ENCODE measurements at places on chromosomes 6 and 20.
A peak's percentile ranks its signal among the peaks of the same experiment; 100 is the strongest.

GRCh38 chr6:14656649-14657048 lies 539.1 kb downstream of the CD83 start:
- DNase-seq, result peak; percentile 60

DNA sequence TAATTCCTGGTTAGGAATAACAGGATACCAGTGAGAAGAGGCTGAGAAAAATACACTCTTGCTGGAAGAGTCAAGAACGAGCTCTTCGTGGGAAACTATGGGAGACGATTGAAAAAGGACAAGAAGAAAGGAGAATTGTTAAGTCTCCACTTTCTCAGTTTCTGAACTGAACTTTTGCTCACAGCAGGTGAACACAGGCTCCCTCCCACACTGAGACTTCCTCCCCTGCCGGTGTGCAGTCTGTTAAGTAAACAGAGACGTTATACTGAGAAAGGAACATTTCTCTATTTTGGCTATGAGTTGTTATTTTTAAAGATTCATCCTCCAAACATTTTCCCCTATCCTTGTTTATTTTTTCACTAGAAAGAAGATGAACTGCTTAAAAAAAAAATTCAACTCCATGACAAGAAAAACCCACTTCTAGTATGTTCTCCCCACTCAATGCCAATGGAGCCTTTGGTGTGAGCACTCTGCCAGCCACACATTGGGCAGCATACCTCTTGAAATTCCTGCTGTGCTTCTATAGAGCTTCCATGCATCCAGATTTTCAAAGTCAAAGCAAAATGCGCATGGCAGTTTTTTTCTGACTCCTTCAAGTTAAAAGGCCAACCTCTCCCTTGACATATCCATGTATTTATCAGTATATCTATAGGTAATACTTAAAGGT lies 250.5 kb downstream of the ESR1 start:
- DNase-seq, result no peak

- DNase-seq, result no peak
These were observed 101.5 kb downstream of the RNF144B start for GRCh38 chr6:18488526-18489270.

GRCh38 chr20:46203510-46203837 lies 85.4 kb downstream of the CD40 start:
- DNase-seq, result no peak

DNA sequence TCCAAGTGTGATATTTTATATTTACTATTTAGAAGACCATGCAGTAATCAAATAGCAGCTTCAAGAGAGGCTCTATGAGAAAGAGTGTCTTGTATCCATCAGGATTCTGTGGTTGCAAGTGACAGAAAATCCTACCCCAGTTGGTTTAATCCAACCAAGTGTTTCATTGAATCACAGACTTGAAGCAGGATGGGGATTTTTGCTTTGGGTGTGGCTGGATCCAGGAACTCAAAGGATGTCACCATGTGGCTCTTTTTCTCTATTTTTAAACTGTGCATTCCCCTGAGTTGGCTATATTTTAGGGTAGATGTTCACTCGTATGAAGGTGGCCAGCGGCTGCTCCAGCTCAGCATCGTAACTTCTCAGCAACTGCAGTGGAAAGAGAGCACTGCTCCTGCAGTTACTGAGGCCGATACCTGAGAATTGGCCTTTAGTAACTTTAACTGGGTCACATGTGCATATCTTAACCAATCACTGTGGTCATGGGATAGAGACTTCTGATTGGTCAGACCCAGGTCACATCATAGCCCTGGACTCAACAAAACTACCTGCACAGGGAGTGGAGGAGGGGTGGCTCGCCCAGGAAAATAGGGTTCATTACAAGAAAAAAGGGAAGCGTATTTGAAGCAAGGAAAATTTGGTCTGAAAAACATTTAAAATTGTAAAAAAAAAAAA lies 396.1 kb upstream of the SULF2 start:
- no peak for DNase-seq

DNA sequence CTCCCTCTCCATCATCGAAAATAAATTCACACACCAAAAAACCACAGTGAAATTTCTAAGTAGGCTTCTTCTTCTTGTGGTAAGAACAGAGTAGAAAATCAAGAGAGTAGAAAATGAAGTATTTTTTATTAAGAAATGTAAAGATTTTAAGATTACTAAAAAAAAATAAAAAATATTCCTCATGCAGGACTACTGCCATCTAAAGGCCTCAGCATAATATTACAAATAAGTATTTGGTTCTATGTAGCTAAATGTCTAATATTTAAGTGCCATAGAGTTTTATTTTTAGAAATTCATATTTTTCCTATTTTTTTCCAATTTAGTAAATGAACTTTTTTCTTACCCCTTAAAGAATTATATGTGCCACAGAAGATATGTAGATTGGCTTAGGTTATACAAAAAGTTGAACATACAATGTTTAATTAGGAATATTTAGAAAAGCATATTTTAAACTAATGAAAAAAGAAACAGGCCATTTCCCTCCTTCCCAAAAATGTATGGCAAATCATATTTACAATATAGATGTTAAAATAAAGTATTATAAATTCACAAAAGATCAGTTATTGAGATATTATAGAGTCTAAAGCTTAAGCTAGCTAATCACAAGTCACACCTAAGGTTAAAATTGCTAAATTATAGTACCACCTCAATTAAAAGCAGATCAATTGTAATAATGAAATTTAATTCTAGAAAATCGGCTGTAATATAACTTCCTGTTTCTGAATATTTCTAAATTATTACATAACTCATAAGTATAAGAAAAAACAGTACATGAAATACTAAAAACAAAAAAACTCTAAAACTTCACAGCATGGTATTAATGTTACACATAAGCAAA lies 3.5 kb upstream of the NT5DC1 start:
- peak; percentile 61 for DNase-seq

DNA sequence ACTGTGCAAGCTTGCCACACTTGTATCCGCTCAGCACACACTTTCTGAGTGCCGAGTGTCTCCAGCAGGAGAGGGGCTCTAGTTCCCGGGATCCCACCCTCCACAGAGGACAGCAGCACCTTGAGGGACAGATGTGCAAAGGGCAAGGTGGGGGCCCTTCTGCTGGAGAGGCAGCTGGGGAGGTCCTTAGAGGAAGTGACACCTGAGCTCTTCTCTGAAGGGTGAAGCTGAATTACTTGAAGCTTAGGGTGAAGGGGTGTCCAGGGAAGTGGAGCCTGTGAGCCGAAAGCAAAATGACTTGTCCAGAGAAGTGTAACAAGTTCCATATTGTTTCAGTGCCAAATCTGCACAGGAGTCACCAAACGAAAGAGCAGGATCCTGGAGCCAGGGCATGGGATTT lies 136.3 kb upstream of the DUSP22 start:
- no peak for DNase-seq

All from AML-193 (cell line).